ENCODE measurements at places on chromosomes 7 and 10. TPM values are rescaled to one million over a fixed set of nuclear protein-coding genes. Genes with fewer than 3 reads are reported as not detected.

The CAV1 gene
- total RNA-seq = 1,370 TPM

The SFTPA1 gene
- total RNA-seq = not detected

The NUDT13 gene
- 1.1 TPM for total RNA-seq

The MNX1 gene
- not detected for total RNA-seq

The PAPOLB gene
- total RNA-seq = 0.15 TPM

Data from epithelial cell of umbilical artery (primary cell).